Airway epithelial cell (primary cell): ENCODE measurements at places on chromosomes 11 and 22. TPM values are rescaled to one million over a fixed set of nuclear protein-coding genes. Genes with fewer than 3 reads are reported as not detected.

The HEPN1 gene
- not detected in 2 replicates for total RNA-seq

The TTC12 gene
- 20.7 and 23.7 TPM in 2 replicates for total RNA-seq

The LUZP2 gene
- 0.07 TPM in 1 of 2 replicates, not detected in the other for total RNA-seq

The ELF5 gene
- total RNA-seq, result 0.74 and 1.9 TPM in 2 replicates

The ESAM gene
- not detected in 2 replicates for total RNA-seq

The OR6X1 gene
- not detected in 2 replicates for total RNA-seq

The TBX10 gene
- total RNA-seq, result not detected in 2 replicates

The VWCE gene
- 0.21 TPM in 1 of 2 replicates, not detected in the other for total RNA-seq

The JHY gene
- total RNA-seq, result 1.3 and 2.3 TPM in 2 replicates

The NAALADL1 gene
- total RNA-seq, result 2.0 and 7.1 TPM in 2 replicates
